ENCODE measurements at places on chromosomes 4 and X.

GRCh38 chr4:40656201-40656863, 26.7 kb upstream of the RBM47 start:
- DNase-seq: no peak

GRCh38 chrX:42505016-42505415, 272.9 kb downstream of the PPP1R2C start:
- DNase-seq: no peak

DNA sequence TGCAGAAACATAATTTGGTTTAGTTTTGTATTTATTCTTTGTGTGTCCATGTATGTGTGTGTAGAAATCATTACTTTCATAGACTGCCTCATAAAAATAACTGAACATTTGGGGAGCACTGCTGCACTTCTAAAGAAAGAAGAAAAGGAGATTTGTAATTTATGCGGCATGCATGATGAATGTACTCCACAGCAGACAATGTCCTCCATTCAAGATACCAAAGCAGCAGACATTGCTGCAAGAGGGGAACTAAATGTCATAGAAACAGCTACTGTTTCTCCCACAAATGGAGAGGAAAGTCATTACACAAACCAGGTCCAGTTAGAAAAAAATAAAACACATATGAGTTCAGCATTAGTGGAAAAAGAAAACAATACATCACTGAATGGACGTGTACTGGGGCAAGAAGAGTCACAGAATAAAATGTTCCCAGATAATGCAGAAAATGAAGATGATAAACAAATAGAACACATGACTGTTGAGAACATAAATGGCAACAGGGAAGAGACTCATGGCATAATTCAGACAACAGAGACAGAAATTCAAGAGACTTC, 2.6 kb downstream of the DTHD1 start:
- DNase-seq: no peak

- no peak for DNase-seq
Measured at GRCh38 chr4:94545296-94545695, 93.6 kb downstream of the PDLIM5 start.

- no peak for DNase-seq
Measured at GRCh38 chr4:41281038-41281634, 24.4 kb downstream of the UCHL1 start.

- no peak for DNase-seq
Measured at GRCh38 chr4:168039593-168039992, 52.7 kb upstream of the ANXA10 start.

GRCh38 chr4:85152480-85152879, 186.0 kb upstream of the WDFY3 start:
- no peak for DNase-seq

GRCh38 chr4:151644622-151645021, 116.2 kb downstream of the GATB start:
- DNase-seq: no peak

DNA sequence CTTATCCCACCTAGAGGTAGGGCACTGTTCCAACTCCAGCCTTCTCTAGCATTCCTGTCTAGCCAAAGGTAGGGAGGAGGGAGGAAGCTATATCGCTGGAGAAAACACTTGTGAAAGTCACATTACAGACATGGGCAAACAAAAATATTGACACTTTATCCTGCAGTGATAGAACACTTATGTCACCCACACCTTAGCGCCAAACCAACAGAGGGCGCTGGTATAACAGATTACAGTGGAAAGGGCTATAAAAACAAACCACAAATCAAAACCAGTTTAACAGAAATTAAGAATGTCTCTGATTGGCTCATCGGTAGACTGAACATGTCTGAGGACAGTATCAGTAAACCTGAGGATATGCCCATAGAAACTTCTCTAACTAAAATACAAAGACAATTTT, 451.3 kb downstream of the TLL1 start:
- no peak for DNase-seq

GRCh38 chrX:120617996-120618630, 11.7 kb downstream of the C1GALT1C1 start:
- DNase-seq: no peak

DNA sequence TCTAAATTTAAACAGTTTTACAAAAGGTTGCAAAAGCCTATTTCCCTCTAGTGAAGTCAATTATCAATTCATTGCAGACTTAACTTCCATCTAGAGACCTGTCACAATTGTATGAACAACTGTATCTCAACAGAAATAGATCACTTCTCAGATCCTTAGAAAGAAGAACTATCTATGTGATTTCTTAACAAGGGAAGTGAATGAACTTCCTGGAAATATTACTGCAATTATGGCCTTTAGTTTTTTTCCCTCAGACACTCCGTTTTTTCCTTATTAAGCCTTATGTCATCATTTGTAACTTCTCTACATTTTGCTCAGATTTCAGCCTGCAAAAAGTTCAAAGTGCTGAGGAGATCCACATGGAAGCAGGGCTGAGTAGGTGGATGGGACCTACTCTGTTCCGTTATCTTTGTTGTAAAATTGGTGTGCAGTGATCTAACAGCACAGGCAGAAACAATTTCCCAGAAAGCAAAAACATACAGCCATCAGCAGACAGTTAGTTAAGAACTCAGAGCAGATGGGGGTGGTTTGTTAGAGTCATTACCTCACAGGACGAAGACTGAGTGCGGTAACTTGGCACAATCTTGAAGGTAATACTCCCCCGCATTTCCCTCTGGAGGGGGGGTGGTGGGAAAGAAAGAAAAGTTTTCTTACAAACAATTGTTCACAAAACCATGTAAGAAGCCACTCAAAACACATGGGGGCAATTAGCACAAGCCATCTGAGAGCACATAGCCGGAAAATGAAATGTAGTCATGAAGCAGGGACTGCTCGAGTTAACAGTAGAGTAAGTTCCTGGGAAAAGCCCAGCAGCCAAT, 112.3 kb downstream of the NYX start:
- DNase-seq: peak; percentile 10

- no peak for DNase-seq
Measured at GRCh38 chr4:43932448-43932847, 516.2 kb downstream of the KCTD8 start.

DNA sequence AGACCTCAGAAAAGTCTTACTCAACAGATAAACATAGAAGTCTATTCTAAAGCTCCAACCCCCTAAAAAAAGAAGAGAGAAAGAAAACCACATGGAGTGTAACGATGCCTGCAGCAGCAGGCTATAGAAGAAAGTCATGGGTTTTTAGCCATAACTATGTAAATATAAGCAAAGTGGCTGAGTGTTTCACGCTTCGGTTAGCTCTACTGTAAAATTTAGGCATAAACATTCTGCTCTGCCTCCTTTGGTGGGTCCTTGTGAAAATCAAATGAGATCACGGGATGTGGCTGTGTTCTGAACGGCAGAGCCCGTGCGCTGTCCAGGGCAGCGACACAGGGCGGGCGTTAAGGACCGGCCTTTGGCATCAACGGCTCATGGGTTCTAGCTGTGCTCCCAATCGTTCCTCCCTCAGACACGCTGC, 78.4 kb downstream of the IRF2 start:
- DNase-seq: no peak

DNA sequence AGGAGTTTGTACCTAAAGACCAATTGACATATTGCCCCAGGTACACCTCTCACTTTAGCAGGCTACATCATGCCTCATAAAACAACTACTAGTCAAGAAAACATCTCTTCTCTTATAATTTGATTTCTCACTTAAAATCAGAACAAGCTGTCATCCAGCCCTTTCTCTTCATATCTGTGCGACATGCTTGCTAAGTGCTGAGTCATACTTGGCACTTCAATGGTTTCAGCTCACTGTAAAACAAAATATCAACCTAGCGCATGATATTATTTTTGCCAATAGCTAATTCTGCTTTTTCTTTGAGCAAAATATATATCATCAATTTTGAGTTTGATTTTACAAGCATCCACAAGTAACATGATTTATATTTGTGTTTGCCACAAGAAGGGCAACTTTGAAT, 27.9 kb upstream of the FUNDC1 start:
- no peak for DNase-seq

- DNase-seq: no peak
Measured at GRCh38 chr4:126267689-126268088, 952.9 kb downstream of the FAT4 start.

- no peak for DNase-seq
Measured at GRCh38 chr4:88054901-88055300, 47.5 kb downstream of the PKD2 start.

Data from T-helper 22 cell (primary cell).